ENCODE measurements at places on chromosomes 4 and X.

DNA sequence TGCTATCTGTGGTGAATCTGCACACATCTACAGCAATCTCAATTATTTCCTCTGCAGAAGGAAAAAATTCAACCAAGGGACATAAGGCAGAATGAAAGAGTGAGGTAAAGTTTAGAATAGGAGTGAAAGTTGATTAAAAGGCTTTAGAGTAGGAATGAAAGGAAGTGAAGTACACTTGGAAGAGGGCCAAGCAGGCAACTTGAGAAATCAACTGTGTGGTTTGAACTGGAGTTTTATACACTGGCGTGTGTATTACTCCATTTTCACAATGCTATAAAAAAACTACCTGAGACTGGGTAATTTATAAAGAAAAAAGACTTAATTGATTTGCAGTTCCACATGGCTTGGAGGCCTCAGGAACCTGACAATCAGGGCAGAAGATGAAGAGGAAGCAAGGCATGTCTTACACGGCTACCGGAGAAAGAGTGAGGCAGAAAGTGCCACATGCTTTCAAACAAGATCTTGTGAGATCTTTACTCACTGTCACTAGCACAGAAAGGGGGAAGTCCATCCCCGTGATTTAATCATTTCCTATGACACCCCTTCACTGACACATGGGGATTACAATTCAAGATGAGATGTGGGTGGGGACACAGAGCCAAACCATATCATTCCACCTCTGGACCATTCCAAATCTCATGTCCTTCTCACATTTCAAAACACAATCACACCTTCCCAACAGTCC lies 234.8 kb downstream of the IL15 start:
- no peak for DNase-seq

- DNase-seq = no peak
Observed at GRCh38 chrX:120306630-120307029, 4.6 kb downstream of the TMEM255A start.

- DNase-seq = no peak
Observed at GRCh38 chr4:177265729-177266128, 43.9 kb upstream of the NEIL3 start.

DNA sequence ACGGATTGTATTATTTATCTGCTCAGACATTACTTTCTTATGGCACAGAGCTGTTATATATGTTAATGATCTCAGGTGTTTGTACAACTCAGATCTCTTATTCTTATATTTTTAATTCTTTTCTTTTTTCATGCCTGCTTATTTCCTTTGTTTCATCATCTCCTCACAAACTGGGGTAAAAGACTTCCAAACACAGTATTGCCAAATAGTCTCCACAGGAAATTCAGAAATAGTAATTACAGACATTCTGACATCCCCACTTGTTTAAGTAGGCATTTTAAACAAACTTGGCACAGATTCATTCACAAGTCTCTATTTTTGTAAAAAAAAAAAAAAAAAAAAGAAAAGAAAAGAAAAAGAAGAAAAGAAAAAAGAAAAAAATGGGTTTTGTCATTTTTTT lies 129.7 kb upstream of the USP38 start:
- DNase-seq = no peak

DNA sequence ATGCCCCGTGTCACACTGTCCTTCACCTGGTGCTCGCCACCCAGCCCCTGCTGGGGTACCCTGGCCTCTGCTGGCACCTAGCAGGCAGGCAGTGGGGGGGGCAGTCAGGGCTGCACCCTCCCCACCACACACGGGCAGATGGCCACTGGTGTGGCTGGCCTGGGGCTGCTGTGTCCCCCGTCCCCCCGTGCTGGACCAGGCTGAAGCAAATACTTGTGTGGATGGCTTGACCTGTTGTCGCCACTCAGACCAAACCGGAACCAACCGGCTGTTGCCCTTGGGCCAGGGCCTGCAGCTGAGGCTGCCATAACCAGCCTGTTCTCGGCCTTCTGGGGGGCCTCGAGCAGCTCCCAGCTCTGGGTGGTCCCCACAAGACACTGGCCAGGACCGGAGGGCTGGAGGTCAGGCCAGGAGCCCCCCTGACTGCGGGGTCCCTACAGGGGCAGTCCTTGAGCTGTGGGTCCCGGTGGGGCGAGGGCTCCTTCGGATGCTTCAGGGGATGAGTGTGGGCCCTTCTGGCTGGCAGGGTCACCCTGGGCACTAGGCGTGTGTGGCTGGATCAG lies 4.3 kb downstream of the FGFR3 start:
- DNase-seq = no peak

DNA sequence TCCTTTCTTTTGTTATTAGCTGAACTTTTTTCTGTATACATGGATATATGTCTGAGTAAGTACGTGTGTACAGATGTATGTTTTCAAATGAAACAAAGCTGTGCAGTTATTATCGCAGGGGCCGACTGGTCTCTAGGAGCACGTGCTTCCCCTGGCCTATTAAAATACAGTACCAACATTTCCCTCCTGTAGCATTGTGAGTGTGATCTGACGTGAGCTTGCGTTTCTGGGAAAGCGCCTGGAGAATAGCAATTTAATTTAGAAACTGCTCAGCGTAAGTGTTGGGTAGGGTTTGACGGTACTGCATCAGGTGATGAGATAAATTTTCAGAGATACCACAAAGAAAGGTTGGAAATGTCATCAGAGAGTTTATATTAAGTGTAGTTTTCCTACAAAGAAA lies 173.3 kb downstream of the FBXO8 start:
- no peak for DNase-seq

DNA sequence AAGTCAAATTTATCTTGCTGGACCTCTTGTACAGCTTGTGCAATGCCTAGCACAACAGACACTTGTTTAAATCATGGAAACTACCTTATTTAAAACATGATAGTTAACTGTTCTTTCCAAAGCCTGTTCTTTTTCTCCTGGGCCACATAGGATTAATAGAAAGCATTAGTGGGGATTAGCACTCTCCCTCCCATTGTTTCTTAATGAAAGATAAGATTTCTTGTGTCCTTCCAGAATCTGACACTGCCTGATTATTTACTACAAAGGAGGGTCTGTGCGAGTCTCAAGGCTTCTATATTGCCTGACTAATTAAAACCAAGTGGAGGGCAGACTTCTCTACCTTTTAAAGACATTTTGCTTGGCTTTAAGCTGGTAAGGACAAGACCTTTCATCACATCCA lies 8.5 kb upstream of the ELMOD2 start:
- DNase-seq = no peak

GRCh38 chr4:13542577-13543031 lies 1.7 kb downstream of the NKX3-2 start:
- no peak for DNase-seq

DNA sequence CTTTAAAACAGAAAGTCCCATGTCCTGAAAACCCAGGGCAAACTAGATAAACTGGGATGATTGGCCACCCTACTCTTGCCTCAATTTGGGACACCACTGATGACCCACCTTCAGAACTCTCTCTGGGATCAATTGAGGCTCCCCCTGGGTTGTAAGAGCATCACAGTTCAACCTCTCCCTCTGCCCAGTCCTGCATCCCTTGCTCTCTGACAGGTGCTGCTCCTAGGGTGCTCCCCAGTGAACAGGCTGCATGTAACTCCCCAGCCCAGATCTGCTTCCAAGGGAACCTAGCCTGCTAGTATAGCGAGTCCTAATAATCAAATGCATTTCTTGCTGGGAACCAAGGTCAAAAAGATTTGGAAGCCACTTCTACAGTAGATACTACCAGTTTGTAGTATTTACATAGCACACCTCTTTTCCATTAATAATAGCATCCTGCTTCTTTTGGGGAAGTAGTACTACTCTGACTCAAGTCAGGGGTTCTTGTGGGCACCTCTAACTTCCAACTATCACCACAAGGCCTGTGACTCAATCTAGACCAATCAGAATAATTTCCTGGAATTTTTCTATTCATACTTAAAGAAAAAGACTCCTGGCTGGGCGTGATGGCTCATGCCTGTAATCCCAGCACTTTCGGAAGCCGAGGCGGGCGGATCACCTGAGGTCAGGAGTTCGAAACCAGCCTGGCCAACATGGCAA lies 42.1 kb upstream of the SPINK2 start:
- DNase-seq = peak; percentile 13

GRCh38 chr4:10565166-10565780 lies 108.0 kb upstream of the ZNF518B start:
- DNase-seq = no peak

DNA sequence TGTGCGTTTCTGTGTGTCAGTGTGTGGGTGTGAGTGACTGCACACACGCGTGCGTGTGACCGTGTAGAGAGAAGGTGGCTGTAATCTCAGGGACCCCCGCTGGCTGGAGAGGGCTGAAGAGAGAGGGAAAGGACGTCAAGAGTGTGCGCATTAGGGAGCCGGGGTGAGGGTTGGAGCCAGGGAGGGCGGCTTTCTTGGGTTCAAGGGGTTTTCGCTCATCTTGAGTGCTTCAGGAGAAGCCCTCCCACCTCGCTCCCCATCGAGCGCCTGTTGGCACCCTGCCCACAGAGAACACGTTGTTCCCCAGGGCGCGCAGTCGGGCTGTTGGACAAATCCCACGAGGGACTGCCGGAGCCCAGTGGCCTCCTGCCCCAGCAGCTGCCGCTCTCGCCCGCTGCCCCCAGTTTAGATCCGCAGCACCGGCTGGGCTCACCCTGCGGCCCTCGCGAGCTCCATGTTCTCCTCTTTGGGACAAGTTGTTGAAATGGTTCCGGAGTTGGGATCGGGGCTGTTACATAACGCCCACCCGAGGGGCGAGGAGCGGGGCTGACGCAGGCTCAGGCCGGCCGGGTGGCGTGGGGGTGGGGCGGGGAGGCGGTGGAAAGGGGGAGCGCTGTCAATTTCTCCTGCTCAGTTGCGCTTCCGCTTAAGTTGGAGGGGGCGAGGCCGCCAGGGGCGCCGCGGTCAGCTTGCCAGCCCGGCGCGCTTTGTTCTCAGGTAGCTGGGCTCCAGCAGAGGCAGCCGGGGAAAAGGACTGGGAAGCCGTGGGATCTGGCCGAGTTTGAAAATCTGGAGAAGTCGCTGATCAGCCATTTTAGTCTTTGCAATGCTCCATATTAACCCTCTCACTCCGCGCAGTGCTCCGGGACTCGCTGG lies 1.6 kb downstream of the GRIA2 start:
- no peak for DNase-seq

DNA sequence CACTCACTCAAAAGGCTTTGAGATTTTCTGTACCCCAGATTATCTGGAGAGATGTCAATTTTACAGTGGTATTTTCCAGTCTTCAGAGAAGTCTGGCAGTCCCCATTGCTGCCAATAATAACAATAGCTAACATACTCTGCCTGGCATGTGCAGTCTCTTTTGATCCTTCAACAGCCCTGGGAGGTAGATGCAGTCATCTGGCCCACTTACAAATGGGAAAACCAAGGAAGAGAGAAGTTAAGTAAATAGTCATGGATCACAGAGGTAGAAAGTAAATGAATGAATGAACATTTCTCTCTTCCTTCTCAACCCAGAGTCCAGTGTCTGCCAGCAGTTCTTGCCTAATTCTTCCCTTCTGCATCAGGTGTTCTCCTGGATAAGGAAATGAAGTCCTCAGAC lies 113.0 kb upstream of the EDNRA start:
- no peak for DNase-seq

DNA sequence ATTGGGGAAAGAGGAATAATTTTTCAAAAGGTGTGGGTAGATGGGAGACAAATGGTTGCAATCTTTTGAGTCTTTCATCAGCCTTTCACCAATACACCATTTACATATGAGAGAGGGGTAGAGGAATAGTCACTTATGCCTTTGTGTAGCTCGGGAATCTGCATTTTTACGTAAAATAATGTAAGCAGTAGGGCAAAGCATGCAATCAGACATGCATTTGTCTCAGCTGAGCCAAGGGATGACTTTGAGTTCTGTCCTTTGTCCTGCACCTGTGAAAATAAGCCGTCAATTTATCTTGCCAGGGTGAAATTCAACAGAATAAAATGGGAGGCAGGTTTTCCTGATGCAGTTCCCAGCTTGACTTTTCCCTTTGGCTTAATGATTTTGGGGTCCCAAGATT lies 1473.4 kb upstream of the TENM3 start:
- no peak for DNase-seq

DNA sequence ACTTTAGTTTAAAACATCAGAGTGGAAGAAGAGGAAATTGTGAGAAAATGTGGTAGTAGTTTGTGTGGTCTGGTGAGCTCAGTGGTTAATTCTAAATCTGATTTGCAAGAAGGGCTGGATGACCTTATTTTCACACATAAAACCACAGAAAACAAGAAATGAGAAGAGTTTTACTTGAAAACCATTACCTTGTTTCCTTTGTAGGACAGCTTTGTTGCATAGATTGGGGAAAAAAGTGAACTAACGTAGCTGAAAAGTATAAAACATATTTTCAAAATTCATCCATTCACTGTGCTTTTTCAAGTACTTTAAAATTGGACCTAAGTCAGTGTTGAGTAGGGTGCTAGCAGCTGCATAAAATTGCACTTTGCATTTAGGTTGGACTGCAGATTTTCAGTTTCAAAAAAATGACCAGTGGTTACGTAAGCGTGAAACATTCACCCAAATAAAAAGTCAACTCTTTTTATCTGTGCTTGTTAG lies 211.3 kb downstream of the ARHGAP10 start:
- DNase-seq = no peak

DNA sequence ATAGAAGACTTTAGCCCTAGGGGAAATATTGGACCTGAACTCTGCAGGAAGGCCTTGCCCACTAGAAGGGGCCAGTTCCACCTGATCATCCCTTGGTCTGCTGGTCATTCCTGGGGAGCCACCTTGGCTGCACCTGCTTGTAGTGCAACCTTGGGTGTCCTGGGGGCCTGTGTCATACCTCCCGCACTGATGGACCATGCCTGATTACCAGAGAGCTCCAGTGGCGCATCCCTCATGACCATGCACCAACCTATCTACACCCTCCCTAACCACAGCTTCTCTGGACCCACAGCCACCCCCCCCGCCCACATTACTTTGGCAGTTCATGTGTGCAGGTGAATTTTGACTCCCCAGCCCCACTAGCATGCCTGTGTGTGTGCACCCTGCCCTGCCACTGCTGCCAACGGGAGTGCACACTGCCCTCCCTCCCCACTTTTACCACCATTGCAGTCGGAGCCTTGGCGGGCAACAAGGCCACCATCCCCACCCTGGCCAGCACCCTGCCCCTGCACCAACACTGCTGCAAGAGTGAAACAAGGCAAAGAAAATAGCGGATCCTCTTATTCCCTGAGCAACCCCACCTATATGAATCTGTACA lies 208.1 kb downstream of the FAM47B start:
- no peak for DNase-seq

DNA sequence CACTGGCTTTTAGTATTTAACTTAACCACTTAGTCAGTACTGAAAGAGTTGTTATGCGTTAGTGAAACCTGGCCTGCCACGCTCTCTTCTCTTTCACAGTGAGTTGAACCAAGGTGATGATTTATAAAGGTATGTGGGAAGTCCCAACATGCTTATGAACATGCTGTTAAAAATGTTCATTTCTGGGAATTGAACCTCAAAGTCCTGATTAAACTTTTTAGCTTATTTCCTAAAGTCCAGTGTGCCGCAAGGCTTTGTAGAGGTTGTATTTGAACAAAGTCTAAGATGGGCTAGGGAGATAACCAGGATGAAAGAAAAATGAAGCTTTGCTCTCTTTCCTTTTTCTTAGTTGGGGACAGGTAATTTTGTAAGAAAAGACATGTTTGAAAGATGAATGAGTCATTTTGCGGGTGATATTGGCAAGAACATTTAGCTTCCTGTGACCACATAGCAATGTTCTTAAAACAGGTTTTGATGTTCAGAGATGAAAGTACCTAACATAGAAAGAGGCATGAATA lies 270.3 kb downstream of the DTHD1 start:
- peak; percentile 39 for DNase-seq

- DNase-seq = no peak
Observed at GRCh38 chr4:14831416-14831815, 170.9 kb upstream of the CPEB2 start.
